ENCODE measurements at places on chromosomes 4 and X.
A peak's percentile ranks its signal among the peaks of the same experiment; 100 is the strongest.

DNA sequence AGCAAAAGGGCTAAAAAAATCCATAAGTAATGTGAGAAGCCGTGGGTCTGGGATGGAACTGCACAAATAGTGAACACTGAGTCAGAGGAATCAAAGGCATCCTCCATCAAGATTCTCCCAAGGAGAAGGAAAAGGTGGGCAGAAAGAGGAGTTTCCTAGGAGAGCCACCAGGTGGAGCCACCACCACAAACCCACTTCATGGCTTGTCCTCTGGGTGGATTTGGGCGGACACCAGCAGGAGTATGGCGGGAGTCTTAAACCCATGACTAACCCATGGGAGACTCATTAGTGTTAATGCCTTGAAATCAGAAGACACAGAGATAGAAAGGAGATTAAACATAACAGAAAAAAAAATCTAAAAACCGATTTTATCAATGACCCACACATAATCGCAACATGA, 147.7 kb downstream of the SH3KBP1 start:
- DNase-seq: peak; percentile 17

DNA sequence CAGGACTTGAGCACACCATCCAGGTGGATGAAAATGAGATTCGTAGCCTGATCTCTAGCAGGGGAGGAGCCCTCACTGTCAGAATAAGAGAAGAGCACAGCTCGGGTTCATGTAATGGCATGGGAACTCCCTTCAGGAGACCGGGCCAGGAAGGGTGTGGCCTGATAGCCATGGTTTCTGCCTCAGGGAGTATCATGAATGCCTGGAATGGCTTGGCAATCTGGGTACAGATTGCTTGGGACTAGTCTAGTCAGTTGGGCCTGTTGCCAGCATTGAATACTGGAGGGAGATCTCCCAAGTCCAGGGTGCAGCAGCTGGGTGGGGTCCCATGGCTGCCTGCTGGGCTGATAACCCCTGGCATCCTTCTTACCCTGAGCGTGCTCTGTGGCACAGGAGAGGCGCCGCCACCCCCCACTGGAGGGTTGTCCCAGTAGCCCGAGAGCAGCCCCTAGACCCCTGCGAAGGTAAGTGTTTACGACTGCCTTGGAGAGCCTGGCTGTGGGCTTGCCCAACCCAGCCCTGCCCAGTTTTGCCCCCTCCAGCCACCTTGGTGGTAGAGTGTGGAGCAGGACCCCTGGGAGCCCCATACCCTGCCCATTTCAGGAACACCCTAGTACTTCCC, 298.8 kb downstream of the TEX13A start:
- no peak for DNase-seq

- DNase-seq: no peak
These were observed 214.2 kb downstream of the NSUN7 start for GRCh38 chr4:40963897-40964478.

DNA sequence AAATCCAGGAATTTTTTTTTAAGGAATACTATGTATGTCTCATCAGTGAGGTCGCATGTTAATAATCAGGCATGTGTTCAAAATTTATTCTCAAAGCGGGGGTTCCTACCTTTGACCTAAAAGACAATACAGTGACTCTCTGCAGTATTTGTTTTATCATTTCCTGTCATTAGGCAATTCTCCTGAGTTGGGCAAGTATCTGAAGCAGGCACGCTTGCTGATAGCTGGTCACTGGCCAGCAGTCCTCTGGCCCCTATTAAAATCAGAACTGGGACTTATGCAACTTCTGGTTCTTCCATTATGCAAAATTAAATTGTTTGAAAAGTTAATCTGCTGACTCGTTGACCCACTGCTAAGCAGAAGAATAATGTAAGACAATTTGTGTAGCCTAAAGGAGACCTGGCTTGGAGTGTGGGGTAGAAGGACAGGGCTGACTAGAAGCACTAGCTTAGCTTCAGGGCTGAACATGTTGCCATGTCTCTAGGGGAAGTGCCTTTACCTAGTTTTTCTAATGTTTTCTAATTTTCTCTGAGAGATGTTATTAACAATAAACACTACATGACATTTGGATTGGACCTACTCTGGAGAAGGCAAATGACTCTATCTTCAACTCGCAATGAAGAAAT, 36.0 kb upstream of the GABRA2 start:
- no peak for DNase-seq

DNA sequence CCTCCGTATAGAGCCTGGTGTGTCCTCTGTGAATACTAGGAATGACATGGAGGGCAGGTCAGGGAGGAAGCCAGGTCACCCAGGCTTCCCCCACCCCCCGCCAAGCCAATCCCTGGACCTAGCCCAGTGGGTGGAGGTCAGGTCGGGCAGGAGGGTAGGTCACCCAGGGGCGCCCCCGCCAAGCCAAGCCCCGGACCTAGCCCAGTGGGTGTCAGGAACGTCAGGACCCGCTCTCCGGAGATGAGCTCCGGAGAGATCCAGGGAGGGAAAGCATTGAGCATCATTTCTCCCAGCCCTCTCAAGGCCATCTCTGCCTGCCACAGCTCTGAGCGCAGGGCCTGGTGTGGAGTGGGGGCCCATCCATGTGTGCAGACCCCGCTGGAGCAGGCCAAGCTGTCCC, 48.6 kb downstream of the WFS1 start:
- DNase-seq: no peak

GRCh38 chrX:20116087-20116576, 575 bp downstream of the MAP7D2 start:
- no peak for DNase-seq

DNA sequence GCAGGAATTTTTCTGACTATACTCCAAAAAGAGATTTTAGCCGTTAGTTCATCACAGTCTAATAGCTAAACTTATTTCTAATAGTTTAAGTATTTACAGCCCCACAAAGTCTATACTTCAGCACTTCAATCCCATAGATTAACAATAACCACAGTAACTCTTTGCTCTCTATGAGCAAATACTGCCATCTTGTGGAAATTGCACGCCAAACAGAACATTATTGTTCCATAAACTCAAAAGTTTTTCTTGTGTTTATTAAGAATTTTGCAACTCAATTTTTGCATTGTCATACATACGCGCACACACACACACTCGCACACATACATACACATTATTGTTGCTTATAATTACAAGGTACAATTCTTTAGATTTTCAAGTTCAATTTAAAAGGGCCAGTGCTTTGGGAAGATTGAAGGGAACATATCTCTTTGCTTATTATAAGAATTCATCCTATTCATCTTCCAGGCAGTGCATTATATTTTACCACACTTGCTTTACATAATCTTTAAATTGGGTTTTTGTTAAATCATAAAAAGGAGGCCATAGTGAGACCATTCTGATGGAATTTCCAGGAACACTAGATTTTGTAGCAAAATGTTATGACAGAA, 63.8 kb upstream of the ATOH1 start:
- DNase-seq: peak; percentile 76

DNA sequence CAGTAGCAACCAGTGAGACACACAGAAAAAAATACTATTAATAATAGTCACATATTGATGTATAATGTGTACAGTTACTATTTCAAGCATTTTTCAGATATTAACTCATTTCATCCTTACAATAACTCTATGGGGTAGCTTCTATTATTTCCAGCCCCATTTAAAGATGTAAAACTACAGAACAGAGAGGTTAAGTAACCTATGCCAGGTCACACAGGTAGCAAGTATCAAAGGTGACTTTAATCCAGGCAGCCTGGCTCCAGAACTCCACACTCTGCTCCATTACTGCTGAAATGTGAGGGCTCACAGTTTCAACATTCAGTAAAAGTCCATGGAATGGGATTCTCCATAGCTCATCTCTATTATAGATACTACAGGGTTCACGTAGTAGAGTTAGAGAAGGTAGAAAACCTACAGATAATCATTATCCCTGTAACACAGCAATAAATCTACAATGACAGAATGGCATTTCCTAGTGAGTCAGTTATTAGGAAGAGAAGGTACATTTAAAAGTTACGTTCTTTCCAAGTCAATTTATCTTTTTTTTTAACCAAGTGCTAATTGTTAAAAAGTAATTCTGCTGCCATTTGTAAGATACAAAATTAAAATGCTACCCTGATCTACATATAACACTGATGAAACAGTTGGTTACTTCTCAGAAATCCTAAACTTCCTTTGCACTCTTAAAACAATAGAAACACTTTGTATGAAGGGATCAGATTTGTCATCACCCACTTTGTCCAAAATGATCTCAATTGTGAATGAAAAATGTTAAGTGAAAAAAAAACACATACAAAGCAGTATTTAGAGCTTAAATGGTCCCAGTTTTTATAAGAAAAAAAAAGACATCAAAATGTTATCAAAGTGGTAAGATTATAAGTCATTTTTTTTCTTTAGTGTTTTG, 18.7 kb downstream of the RELL1 start:
- no peak for DNase-seq

DNA sequence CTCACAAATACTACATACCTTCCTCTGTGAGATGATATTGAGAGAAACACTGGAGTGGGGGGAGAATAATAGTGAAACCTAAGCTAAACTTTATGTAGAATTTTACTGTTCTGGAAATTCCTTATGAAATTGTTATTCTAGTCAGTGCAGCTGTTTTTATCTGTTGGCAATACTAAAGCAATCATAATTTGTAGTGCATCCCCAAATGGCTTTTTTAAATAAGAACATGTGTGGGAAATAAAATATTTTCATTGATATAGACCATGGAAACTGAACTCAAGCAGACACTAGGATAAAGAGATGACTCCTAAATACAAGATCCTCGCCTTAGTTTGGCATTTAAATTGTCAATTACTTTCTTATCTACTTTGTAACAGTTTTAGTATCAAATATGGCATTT, 51.1 kb downstream of the SEC24D start:
- no peak for DNase-seq

- DNase-seq: no peak
These were observed 3.9 kb upstream of the NKX6-1 start for GRCh38 chr4:84502955-84503373.

DNA sequence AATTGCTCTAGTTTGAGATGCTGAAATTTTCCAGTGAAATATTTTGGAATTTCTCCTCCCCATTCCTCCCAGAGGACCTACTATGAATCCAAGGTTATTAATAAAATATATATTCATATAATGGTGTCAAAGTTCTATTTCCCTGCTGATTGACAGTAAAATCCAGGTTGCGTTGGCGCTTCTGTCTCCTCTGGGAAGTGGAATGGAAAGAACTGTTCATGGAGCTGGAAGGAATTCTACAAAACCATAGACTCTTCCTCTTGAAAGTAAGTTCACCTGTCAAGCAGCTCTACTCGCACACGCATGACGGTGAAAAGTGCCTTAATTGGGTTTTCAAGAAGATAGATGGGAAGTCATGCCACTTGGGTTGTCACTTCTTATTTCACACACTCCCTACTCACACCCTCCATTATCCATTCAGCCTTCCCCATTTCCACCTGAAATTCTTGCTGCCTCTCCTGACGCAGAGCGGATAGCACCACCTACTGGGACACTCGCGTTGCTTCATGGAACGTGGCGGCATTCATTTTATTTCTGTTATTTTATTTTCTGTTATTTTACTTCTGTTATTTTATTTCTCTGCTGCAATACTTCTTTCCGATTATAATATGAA, 351.6 kb downstream of the NLGN4X start:
- DNase-seq: peak; percentile 52

DNA sequence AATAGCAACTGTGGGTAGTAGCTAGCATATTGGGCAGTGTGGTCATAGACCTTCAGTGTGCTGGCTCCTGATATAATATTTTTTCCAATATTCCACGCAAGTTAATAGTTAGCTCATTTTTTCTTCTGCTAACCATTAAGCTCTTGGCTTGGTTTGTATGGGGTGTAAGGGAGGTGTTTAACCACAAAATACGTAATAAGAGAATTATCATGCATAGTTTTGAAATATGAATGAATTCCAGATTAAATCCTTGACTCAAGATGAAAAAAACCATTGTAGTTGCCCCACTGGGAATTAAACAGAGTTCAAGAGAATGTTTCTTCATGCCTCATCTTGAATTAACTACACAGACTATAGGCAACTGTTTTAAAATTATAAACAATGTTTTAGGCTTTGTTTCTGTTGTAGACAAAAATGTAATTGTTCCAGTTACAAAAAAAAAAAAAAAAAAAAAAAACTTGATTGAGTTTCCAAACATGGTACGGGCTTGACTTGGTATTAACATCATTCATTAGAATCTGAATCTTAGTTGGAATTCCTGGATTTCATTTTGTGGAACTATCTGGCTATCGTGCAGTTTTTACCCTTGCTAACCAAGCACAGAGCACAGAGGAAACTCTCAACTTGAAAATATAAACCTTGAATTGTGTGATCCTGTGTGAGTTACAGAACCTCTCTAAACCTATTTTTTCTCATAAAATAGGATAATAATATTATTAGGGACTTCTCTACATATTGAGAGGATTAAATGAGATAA, 28.4 kb downstream of the CXCL1 start:
- no peak for DNase-seq

DNA sequence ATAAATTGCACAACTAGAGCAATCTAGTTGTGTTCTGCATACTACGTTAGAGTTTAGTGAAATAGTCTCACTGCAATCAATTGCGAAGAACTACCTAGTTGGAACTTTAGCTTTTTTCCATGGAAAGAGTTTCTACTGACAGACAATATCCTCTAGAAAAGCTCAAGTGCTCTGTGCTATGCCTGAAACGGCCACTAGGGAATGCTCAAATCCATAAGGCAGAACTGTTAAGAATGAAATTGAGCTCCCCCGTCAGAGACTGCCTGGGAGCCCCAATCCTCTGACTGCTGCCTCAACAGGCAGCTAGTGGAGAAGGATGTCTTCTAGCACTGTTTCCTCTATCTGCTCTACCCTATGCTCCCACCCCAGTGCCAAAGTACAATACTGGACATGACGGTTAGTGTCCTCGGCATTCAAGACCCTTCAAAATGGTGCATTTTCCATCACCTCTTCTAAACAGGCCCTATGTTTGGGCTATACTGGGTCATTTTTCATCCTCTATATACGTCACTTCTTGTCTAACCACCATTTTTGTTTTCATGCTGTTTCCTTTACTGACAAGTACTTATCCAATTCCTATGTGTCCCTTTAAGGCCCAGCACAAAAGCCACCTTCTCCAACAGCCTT, 35.3 kb downstream of the FRMD7 start:
- peak; percentile 47 for DNase-seq
